ENCODE measurements at places on chromosomes 3 and 15.

- DNase-seq, result no peak
Measured at GRCh38 chr15:51172193-51172592, 77.5 kb upstream of the TNFAIP8L3 start.

GRCh38 chr15:85457392-85457968 lies 77.1 kb downstream of the AKAP13 start:
- DNase-seq, result no peak

- no peak for DNase-seq
Measured at GRCh38 chr3:172087198-172087597, 47.8 kb downstream of the FNDC3B start.

- peak; percentile 18 for DNase-seq
Measured at GRCh38 chr3:111715911-111716523, 120.9 kb upstream of the ZBED2 start.

DNA sequence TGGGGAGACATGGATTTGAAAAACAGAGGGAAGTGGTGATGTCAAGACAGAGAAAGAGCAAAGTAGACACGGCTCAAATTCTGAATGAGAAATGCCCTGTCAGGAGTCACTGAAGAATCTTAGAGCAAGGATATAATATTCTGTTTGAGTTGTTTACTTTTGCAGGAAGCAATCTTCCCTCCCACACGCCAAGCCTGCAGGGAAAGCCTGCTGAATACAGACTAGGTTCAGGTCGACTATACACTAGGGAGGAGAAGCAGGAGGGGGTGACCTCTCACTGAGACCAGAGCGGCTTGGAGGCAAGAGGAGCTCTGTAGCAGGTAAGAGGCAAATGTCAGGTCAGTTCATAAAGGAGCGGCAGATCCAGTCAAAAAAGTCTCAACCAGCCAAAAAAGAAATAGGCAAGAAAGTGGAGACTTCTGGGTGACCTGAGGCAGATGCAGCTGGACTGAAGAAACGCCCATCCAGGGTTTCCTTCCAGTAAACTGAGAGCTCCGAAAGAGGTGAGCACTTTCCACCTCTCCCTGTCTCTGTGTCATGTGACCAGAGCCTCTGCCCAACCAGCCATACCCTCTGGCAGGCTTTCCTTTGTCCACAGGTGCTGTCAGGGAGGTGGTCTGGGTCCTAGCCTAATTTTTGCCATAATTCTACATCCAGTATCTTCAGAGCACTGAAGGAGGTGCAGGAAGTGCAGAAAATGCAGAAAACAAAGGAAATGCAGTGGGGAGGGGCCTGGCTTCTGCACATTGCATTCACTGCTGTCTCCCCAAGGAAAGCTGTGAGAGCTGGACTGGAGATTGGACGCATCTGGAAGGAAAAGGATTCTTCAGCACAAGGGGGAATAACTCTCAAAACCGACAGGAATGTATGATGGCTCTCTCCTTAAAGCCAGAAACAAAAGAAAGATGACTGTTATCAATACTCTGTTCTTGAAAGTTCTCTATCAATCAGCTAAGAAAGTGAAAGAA lies 37.8 kb upstream of the CTXND1 start:
- no peak for DNase-seq

GRCh38 chr3:152309031-152309430 lies 40.3 kb downstream of the MBNL1 start:
- DNase-seq, result no peak

DNA sequence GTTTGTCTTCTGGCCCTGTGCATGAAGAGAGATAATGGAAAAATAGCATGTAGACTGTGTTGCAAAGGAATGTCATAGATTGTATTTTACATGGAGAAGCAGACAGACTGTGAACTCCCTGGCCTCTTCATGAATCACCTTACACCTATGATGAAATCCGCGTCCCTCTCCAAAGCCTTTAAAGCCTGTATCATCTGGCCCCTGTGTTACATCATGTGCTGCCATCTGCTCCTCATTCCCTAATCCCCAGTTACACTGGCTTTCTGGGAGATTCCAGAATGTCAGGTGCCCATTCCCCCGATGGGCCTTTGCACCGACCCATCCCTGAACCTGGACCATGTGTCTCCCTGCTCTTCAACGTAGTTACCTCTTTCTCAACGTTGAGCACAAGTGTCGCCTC lies 190.8 kb downstream of the ADAMTSL3 start:
- no peak for DNase-seq

DNA sequence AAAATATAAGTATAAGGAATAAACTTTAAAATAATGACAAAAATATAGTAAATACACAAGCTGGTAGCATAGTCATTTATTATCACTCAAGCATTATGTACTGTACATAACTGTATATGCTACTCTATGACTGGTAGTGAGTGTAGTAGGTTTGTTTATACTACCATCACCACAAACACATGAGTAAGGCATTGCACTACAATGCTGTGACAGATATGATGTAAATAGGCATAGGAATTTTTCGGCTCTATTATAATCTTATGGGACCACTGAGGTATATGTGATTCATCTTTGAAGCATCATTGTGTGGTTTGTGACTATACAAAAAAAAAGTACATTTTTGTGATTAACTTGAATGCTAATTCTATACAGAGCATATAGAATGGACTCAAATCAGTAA lies 35.3 kb upstream of the FBN1 start:
- no peak for DNase-seq

DNA sequence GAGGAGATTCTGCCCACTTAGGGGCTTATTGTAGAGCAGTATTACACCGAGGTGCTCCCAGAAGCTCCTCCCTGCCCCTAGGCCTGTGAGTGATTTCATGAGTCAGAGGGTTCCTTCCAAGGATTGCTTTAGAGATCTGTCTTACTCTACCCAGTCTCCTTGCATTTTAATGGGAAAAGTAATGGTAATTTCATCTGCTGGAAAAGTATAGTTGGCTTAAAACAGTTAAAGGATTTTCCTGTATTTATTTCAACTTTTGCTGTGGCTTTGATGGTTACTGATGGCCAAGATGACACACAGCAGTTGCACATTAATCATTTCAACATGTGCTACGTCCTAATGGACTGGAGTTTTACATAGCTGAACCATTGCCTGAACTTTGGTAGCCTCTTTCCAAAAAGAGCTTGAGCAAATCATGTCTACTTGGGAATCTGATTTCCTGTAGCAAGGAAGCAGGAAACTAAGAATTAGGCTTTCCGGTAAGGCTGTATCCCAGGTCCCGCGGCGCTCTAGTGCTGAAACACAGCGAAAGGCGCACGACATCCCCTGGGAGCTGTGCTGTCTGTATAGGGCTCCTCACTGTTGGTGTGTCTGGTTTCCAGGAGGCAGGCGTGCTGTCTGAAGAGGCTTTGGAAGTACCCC lies 9.2 kb upstream of the PGPEP1L start:
- DNase-seq, result no peak

DNA sequence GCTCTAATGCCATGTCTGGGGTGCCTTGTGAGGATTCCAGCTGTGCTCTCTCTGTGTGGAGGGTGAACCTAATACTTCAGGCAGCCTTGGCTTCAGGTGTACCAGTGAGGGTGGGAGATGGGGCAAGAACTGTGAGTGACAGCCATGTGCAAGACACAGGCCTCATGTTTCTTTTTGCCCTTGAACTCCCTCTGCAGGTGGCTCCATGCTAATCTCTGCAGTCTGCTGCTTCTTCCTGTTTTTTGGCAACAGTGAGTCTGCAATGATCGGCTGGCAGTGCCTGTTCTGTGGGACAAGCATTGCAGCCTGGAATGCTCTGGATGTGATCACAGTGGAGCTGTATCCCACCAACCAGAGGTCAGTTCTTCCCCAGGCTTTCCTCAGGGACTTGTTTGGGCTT lies 189.3 kb downstream of the SV2B start:
- DNase-seq, result no peak

GRCh38 chr3:65658401-65658800 lies 380.3 kb downstream of the MAGI1 start:
- DNase-seq, result no peak

DNA sequence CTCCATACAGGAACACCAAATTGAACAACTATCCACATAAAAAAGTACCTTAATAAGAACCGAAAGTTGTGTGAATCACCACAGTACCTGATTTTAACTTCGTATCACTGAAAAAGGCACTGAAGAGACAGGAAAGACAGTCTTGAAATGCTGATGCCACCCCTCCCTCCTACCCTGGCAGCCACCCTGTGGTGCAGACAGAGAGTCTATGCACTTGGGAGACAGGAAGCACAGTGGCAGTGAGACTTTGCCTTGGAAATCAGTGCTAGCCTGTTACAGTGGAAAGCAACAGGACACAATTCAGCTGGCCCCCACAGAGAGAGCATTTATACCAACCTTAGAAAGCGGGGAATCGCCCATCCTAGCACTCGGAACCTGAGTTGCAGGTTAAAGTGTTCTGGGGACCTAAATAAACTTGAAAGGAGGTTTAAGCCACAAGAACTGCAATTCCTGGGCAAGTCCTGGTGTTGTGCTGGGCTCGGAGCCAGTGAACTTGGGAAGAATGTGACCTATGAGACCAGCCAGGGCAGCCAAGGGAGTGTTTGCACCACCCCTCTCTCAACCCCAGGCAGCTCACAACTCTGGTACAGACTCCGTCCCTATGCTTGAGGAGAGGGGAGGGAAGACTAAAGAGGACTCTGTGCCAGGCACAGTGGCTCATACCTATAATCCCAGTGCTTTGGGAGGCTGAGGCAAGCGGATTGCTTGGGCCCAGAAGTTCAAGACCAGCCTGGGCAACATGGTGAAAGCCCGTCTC lies 240.1 kb downstream of the ISL2 start:
- no peak for DNase-seq

GRCh38 chr15:70575231-70576226 lies 187.8 kb downstream of the UACA start:
- no peak for DNase-seq

- DNase-seq, result no peak
Measured at GRCh38 chr3:57059411-57059810, 1.1 kb upstream of the SPATA12 start.

GRCh38 chr3:3648988-3649679 lies 150.1 kb upstream of the LRRN1 start:
- DNase-seq, result no peak

DNA sequence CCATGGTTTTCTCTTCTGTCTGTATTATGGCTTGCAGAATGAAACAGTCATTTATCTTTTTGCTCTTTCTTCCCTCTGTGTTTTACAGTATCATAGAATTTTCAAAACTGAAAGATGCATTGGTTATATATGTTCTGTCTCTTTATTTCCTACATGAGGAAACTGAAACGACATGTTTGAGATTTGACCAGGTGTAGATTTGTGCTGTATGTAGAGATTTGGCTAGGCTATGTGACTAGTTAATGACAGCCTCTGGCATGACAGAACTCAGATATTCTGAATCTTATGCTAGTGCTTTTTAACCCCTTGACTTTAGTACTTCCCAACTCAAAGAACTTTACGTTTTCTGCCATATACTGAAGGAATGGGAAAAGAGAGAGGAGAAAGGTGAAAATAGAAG lies 151.0 kb downstream of the TCF12 start:
- no peak for DNase-seq

- no peak for DNase-seq
Measured at GRCh38 chr3:171525437-171525836, 65.2 kb upstream of the TNIK start.

GRCh38 chr3:99836681-99837080 lies 19.0 kb downstream of the CMSS1 start:
- no peak for DNase-seq

GRCh38 chr3:32383136-32383711 lies 8.4 kb upstream of the CMTM7 start:
- no peak for DNase-seq

DNA sequence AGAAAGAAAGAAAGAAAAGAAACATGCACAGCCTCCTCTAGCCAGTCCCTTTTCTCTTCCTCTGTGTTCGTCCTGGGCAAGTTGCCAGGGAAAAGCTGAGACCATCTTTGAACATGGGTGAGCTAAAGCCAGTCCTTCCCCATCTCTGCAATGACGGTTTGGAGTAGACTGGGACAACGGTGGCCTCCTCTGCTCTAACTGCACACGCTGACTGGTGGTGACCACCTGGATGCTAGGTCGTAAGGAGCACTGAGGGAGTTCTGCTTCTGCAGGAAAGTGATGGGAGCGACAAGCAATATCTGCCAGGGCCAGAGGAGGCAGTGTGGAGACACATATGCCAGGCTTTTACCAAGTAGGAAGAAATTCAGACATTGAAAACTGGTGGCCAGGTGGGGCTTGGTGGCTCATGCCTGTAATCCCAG lies 111.7 kb downstream of the NUP210 start:
- DNase-seq, result peak; percentile 10

DNA sequence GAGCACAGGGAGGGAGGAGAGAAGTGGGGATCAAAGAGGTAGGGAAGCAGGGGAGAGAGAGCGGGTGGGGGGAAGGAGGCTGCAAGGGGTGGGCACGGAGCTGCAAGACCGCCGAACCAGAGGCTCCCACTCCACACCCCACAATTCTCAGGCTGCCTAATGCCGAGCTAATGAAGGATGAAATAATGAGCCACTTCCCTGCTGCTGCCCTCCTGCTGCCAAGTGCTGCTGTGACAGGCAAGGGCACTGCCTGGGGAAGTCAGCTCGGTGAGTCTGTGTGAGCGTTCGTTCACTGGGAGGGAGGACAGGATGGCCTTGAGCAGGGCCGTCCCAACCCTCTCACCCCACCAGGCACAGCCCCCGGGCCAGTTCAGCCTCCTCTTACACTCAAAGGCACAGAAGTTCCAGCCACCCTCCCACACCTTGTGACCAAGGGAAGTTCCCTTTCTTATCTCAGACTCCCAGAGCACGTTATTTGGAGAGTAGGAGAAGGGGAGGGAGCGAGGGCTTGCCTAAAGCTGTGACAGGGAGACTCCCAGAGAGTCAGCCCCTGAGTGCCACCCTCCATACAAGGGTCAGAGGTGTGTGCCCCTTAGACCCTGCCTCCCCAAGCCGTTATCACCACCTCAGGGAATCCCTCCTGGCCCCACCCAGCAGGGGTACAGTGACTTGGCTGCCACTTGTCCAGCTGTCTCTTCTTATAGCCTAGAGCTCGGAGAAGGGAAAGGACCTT lies 12.4 kb downstream of the GLYCTK start:
- no peak for DNase-seq

DNA sequence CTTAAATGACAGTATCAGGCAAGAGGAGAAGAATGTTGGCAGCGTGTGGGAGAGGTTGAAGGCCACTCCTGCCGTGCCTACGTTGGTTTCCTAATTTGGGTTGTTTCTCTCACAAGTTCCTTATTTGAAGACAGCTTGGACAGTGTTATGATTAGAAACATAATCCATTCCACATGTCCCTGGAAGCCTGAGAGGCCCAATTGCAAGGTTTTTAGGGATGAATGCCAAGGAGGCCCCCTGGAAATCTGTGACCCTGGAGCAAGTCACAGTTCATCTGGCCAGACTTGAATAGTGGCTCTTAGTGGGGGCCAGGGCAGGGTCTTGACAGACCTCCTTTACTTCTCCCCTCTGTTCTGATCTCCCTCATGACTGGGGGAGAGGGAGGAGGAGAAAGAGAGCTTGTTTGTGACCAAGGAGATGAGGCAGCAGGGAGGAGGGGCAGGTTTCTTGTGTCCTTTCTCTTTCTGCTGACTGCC lies 584.4 kb upstream of the TBL1XR1 start:
- no peak for DNase-seq

DNA sequence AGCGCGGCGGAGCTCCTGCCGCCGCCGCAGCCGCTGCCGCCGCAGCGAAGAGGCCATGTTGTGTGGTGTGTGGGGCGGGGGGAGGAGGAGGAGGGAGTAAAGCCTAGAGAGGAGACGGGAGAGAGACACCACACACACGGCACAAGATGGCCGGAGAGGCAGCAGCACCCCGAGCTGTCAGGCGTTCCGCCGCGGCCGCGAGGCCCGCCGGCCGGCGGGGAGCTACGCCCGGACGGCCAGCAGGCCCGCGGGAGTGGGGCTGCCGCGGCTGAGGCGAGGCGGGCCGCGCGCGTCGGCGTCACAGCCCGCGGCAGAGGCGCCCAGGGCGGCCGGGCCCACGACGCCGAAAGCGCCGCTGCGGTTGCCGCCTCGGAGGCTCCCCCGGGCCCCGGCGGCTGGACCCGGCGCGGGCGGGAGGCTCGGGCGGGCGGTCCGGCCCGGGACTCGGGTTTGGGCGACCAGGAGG lies 17.4 kb upstream of the CHD2 start:
- DNase-seq, result no peak

Data from CD4-positive, alpha-beta T cell treated with Interleukin-1 beta for 1 hour (primary cell).